ENCODE measurements at places on chromosomes 5 and 9. TPM values are rescaled to one million over a fixed set of nuclear protein-coding genes. Genes with fewer than 3 reads are reported as not detected.

The OTP gene
- not detected for total RNA-seq

- H3K27ac ChIP-seq: no peak overlapping the region
- H3K27me3 ChIP-seq: no peaks in the 10 kb centered on the region
- no peaks in the 10 kb centered on the region for H3K4me1 ChIP-seq
These were observed 39.3 kb upstream of the CHD1 start for GRCh38 chr5:98968056-98968564.

- H3K4me3 ChIP-seq: no peak overlapping the region
- DNase-seq: no peak
- H3K27me3 ChIP-seq: no peaks in the 10 kb centered on the region
- no peaks in the 10 kb centered on the region for H3K4me1 ChIP-seq
- H3K36me3 ChIP-seq: no peaks in the 10 kb centered on the region
These were observed 1879.9 kb upstream of the ACO1 start for GRCh38 chr9:30504502-30504905.

- DNase-seq: peak; percentile 61
- no peak overlapping the region for H3K27ac ChIP-seq
- no peaks in the 10 kb centered on the region for H3K36me3 ChIP-seq
- peaks cover 5% of the 10 kb centered on the region for H3K4me1 ChIP-seq
These were observed 133.1 kb downstream of the GABBR2 start for GRCh38 chr9:98575379-98576346.

GRCh38 chr9:121305269-121305994, 37.5 kb downstream of the GSN start:
- peaks cover 2% of the 10 kb centered on the region for H3K4me1 ChIP-seq
- peak; percentile 56 for DNase-seq
- H3K4me3 ChIP-seq: no peak overlapping the region
- H3K36me3 ChIP-seq: peaks cover 89% of the 10 kb centered on the region
- no peaks in the 10 kb centered on the region for H3K27me3 ChIP-seq

- H3K4me3 ChIP-seq: no peak overlapping the region
- H3K4me1 ChIP-seq: no peaks in the 10 kb centered on the region
- no peaks in the 10 kb centered on the region for H3K27me3 ChIP-seq
- DNase-seq: no peak
- H3K36me3 ChIP-seq: no peaks in the 10 kb centered on the region
These were observed 127.9 kb upstream of the PALM2AKAP2 start for GRCh38 chr9:109652112-109652511.

- no peaks in the 10 kb centered on the region for H3K4me1 ChIP-seq
- no peak overlapping the region for H3K27ac ChIP-seq
- DNase-seq: no peak
- no peaks in the 10 kb centered on the region for H3K27me3 ChIP-seq
These were observed 68.0 kb downstream of the CACNA1B start for GRCh38 chr9:137945581-137945980.

- no peaks in the 10 kb centered on the region for H3K4me1 ChIP-seq
- no peak overlapping the region for H3K27ac ChIP-seq
- no peaks in the 10 kb centered on the region for H3K27me3 ChIP-seq
These were observed 347.9 kb upstream of the SEMA6A start for GRCh38 chr5:116922532-116922931.

The SURF6 gene
- total RNA-seq: 20.0 TPM

DNA sequence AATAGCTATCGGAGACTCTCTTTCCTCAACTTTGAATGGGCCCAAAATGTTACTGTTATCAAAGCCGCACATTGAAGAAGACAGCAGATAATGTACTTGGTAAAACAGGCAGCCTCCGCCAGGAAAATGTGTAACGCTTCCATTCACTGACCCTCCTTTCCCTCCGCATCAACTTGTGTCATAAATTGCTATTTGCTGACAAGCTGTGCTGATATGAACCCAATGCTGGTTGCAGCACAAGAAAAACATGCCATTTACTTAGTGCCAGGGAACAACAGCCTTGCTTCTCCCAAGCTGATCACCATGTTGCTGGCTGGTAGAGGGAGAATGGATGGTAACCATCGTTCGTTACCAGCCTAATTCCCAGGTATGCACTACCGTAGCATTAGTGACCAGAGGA, 162.6 kb upstream of the PPP1R2B start:
- DNase-seq: no peak
- no peak overlapping the region for H3K27ac ChIP-seq
- no peaks in the 10 kb centered on the region for H3K36me3 ChIP-seq

DNA sequence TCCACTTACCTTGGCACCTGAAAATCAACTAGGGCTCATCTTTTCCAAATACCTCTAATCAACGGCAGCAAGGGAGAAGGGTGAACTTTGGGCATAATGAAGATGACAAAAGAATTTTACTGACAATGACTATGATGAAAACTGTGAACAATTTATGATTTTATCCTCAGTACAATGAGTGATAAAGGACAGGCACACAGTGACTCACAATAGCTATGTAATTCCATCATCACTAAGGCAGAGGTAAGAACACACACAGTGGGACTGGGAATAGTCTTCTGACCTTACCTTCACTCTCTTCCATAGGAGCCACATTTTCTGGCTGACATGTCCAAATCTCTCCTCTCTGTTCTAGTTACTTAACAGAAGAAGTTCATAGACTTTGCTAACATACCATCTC, 26.1 kb upstream of the KCNV2 start:
- H3K4me3 ChIP-seq: no peak overlapping the region
- no peaks in the 10 kb centered on the region for H3K27me3 ChIP-seq
- no peaks in the 10 kb centered on the region for H3K36me3 ChIP-seq
- no peak overlapping the region for H3K27ac ChIP-seq

DNA sequence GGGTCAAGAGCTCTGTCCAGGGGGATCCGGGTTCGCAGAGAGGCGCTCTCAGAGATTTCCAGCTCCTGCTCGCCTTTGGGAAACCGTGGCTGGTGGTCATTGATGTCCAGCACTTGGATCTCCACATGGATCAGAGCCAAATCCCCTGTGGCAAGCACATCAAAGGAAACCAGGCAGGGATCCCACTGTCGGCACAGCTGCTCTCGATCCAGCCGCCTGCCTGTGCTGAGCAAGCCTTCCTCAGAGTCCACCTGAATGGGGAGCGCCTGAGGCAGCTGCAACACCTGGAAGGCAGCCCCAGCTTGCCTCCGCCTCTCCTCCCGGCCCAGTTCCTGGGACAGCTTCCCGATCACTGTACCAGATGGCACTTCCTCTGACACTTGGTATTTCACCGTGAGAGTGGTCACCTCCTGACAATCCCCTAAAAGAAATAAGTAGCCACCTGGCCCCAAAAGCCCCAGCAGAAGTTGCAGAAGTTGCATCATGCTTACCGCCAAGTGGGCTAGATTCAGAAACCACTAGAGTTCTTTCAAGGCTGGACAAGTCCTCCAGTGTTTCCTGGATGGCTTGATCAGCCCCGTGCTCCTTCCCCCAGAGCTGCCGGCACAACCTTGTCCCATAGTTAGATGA, 520 bp downstream of the PCDH12 start:
- H3K4me3 ChIP-seq: peak overlapping the region; percentile 53
- H3K4me1 ChIP-seq: peaks cover 48% of the 10 kb centered on the region
- peak overlapping the region; percentile 76 for H3K27ac ChIP-seq
- no peak for DNase-seq
- H3K27me3 ChIP-seq: no peaks in the 10 kb centered on the region
- no peaks in the 10 kb centered on the region for H3K36me3 ChIP-seq

- peaks cover 5% of the 10 kb centered on the region for H3K36me3 ChIP-seq
- H3K4me3 ChIP-seq: no peak overlapping the region
- no peaks in the 10 kb centered on the region for H3K27me3 ChIP-seq
- peak; percentile 59 for DNase-seq
These were observed 108.1 kb upstream of the IER5L start for GRCh38 chr9:129285979-129286772.

GRCh38 chr5:95853490-95853889, 31.0 kb upstream of the GLRX start:
- no peak overlapping the region for H3K27ac ChIP-seq
- H3K27me3 ChIP-seq: no peaks in the 10 kb centered on the region
- no peak overlapping the region for H3K4me3 ChIP-seq
- DNase-seq: no peak
- peaks cover 4% of the 10 kb centered on the region for H3K4me1 ChIP-seq

The INSYN2B gene
- total RNA-seq: 2.0 TPM

GRCh38 chr5:141313711-141314110, 6.9 kb downstream of the TAF7 start:
- no peak for DNase-seq
- H3K27ac ChIP-seq: no peak overlapping the region
- H3K27me3 ChIP-seq: no peaks in the 10 kb centered on the region
- no peak overlapping the region for H3K4me3 ChIP-seq
- H3K4me1 ChIP-seq: no peaks in the 10 kb centered on the region

- no peak overlapping the region for H3K27ac ChIP-seq
- no peak for DNase-seq
- peaks cover 31% of the 10 kb centered on the region for H3K36me3 ChIP-seq
These were observed 59.7 kb downstream of the RCL1 start for GRCh38 chr9:4852419-4852818.

GRCh38 chr5:54990841-54991258, 5.5 kb upstream of the ESM1 start:
- no peaks in the 10 kb centered on the region for H3K36me3 ChIP-seq
- no peak overlapping the region for H3K27ac ChIP-seq
- DNase-seq: no peak
- no peak overlapping the region for H3K4me3 ChIP-seq

DNA sequence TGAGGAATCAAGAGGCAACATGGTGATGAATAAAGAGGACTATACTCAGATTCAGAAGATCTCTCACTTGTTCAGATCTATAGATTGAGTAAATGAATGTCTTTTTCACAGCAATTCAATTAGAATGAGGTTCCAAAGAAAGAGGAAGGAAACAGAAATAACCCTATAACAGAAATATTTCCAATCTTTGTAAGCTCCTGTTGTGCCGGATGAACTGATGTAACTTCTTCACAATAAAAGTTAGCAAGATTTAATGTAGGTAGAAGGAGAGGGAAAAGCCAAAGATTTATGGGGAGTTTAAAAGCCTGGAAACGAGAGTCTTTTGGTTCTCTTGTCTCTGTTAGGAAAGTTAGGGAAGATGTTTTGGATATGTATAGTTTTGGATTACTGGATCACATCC, 92.1 kb downstream of the PBX3 start:
- no peak overlapping the region for H3K4me3 ChIP-seq
- no peaks in the 10 kb centered on the region for H3K36me3 ChIP-seq
- no peak for DNase-seq

- no peaks in the 10 kb centered on the region for H3K27me3 ChIP-seq
- H3K4me1 ChIP-seq: peaks cover 8% of the 10 kb centered on the region
- H3K27ac ChIP-seq: no peak overlapping the region
- DNase-seq: no peak
These were observed 51.9 kb downstream of the CTNNA1 start for GRCh38 chr5:138805096-138805495.

GRCh38 chr9:133579601-133580418, 29.4 kb downstream of the FAM163B start:
- no peak overlapping the region for H3K27ac ChIP-seq
- peaks cover 85% of the 10 kb centered on the region for H3K27me3 ChIP-seq
- H3K36me3 ChIP-seq: no peaks in the 10 kb centered on the region
- no peak for DNase-seq

DNA sequence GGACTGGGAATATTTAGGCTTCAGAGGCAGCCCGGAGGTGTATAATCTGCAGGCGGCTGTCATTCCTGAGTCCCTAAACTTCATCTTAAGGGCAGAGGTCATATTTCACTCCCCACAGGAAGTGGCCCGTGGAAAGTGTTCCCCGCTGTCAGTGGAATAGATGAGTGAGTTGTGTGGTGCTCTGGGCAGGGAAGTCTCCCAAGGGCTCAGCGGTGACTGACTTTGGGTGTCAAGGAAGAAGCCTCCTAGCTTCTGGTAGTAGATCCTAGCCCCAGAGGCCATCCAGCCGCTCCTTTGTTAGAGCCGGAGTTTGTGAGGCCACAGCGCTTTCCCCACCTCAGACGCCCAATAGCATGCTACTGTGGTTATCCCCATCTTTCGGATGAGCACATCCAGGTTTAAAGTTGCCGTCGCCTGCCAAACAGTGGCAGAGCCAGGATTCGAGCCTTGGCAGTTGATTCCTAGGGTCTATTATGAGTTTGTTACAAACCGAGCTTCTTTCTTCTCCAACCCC, 38.9 kb upstream of the TIFAB start:
- peaks cover 74% of the 10 kb centered on the region for H3K27me3 ChIP-seq
- H3K36me3 ChIP-seq: no peaks in the 10 kb centered on the region
- H3K27ac ChIP-seq: no peak overlapping the region
- no peak overlapping the region for H3K4me3 ChIP-seq
- H3K4me1 ChIP-seq: peaks cover 4% of the 10 kb centered on the region
- no peak for DNase-seq

GRCh38 chr5:115333164-115333563, 36.7 kb upstream of the CCDC112 start:
- no peaks in the 10 kb centered on the region for H3K36me3 ChIP-seq
- no peak overlapping the region for H3K27ac ChIP-seq
- no peak for DNase-seq
- H3K27me3 ChIP-seq: no peaks in the 10 kb centered on the region
- H3K4me3 ChIP-seq: no peak overlapping the region

- H3K27me3 ChIP-seq: peaks cover 40% of the 10 kb centered on the region
- no peaks in the 10 kb centered on the region for H3K4me1 ChIP-seq
- H3K27ac ChIP-seq: no peak overlapping the region
- H3K36me3 ChIP-seq: no peaks in the 10 kb centered on the region
- DNase-seq: no peak
These were observed 328.2 kb downstream of the SH3GL2 start for GRCh38 chr9:17906841-17907778.

The TXNDC8 gene
- total RNA-seq: not detected

DNA sequence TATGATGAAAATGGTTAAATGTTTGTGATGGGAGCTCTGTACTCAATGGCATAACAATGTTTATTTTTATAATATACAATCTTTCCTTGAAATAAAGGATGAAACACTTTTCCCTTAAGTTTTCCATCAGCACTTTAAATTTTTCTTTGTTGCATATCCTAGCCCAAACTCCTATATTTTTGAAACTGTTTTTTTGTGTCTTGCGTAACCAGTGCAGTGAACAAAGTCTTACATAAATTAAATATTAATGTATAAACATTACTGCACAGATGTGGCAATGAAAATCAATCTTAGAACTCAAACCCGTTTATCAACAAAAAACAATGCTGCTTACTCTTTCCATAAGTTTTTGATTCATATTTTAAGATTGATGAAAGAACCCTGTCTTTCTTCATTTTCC, 34.1 kb upstream of the IL31RA start:
- H3K4me3 ChIP-seq: no peak overlapping the region
- no peaks in the 10 kb centered on the region for H3K4me1 ChIP-seq
- H3K27me3 ChIP-seq: peaks cover 10% of the 10 kb centered on the region
- no peak overlapping the region for H3K27ac ChIP-seq

The PDLIM4 gene
- total RNA-seq: 3.7 TPM

DNA sequence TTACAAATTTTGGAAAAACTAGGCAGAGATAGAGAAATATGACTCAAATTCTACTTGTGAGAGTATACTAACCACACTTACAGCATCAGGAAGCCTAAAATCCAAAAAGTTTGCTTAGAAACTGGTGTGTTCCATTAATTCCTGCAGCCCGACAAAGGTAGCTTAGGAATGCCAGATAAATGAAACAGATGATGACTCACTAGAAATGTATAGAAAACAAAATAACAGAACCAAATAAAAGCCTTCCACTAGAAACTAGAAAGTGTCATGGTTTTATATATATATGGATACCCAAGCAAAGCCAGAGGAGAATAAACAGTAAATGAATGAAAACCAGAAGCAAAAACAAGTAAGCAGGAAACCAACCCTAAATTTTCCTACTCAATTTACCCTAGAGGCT, 272.2 kb upstream of the PRDM9 start:
- H3K4me3 ChIP-seq: no peak overlapping the region
- no peaks in the 10 kb centered on the region for H3K27me3 ChIP-seq
- H3K27ac ChIP-seq: no peak overlapping the region
- no peaks in the 10 kb centered on the region for H3K4me1 ChIP-seq
- DNase-seq: no peak
- H3K36me3 ChIP-seq: no peaks in the 10 kb centered on the region

Measured in spleen (tissue), 13 donors.